NCI-H82 (cell line): ENCODE measurements at places on chromosomes 2 and 18.

DNA sequence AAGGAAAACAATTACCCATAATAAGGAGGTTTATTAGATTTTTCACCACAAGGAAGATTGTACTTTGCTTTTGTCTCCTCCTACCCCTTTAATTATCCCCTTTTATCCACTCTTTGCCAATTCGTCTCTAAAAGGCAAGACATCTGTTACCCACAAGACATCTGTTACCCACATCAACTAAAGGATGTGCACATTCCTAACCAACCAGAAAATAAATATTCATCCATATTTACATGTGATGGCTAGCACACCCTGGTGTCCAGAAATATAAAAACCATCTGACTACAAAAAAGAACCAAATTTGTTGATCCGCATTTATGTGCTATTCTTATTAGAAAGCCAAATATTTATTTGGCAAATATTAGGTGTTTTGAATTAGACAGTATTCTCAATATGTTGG is 35.7 kb downstream of the ACVR1C start:
- peak; percentile 28 for DNase-seq

- DNase-seq = no peak
These were observed 293.5 kb downstream of the ARHGAP15 start for GRCh38 chr2:143422681-143423080.

DNA sequence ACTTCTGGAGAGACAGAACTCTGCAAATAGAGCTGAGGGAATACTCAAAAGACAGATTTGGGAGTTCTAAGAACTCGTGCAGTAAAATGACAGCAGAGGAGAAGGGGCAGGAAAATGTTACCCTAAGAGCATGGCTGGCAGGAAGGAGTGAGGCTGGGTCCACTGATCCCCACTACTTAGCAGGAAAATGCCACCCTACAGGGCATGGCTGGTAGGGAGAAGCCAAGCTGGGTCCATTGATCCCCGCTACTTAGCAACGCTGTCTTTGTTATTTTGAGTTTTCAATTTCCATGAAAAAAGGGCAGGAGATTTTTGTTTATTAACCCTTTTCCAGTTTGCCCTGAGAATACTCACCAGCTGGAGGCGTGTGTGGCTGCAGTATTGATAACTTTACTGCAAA is 100.3 kb upstream of the TMEM200C start:
- no peak for DNase-seq

DNA sequence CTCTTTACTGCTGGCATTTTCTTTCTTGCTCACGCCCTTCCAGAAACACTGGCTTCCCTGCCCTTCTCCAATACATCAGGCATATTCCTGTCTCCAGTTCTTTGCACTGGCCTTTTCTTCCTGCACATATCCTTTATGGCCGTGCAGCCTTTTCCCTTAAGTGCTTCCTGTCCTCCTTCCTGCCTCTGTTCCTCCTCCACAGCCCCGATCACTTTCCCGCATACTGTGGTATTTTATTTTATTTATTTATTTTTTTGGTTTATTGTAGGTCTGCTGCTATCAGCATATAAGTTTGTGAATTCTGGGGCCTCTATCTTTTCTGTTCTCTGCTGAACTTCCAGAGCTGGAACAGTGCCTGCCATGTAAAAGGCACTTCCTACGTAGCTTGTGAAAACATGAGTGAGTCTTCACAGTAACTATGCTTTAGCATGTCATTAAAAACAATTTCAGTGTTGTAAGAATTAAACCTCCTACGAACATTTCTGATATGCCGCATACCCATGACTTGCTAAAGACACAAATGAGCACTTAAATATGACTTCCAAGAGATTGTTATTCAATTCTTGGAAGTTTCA is 289.1 kb downstream of the TRIB2 start:
- no peak for DNase-seq

- no peak for DNase-seq
These were observed 96.7 kb upstream of the ACAA2 start for GRCh38 chr18:49910019-49910418.

DNA sequence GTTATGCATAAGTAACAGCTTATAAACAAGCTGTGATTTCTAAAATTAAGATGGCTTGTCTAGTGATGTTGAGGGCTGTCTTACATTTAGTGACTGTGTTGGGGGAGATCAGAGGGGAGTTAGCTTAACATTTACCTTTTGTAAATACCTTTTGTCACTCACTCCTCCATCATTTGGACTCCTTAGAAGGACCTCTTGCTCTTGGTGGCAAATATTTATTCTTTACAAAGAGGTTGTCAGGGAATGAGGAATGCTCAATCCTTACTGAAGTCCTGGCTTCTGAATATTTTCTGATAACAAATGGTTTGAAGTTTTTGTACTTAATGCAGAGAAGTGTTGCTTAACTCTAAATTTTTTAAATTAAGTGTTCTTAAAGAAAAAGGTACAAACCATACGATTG is 438.8 kb upstream of the FAM98A start:
- no peak for DNase-seq

DNA sequence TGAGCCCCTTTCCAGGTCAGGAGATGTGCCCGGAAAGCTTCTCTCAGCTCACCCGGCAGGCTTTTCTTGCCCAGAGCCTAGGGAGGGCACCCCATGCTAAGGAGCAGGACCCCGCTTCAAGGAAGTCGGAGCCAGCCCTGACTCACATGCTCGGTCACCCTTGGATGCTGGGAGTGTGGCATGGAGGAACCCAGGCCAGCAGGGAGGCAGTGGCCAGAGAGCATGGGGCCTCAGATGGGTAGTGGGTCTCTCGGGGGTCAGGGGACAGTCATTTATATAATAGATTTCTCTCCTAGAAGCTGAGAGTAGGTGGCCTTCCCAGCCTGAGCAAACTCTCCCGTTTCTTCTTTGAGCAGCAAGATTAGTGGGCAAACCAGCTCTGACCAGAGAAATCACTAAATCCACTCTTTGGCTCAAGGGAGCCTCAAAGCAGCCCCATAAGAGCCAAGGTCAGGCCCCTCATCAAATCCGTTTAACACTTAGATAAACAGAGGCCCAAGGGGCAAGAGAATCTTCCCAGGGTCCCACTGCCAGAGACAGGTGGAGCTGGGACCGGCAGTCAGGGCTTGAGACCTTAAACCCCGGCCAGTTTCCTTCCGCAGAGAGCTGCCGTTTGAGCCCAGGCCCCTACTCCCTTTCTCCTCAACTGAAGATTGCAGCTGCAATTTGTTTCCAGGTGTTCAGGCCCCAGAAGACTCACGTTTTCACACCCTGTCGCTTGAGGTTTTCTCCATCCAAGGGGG is 113.1 kb downstream of the CYP26B1 start:
- no peak for DNase-seq

GRCh38 chr18:9701609-9702349 is 6.3 kb upstream of the RAB31 start:
- no peak for DNase-seq

DNA sequence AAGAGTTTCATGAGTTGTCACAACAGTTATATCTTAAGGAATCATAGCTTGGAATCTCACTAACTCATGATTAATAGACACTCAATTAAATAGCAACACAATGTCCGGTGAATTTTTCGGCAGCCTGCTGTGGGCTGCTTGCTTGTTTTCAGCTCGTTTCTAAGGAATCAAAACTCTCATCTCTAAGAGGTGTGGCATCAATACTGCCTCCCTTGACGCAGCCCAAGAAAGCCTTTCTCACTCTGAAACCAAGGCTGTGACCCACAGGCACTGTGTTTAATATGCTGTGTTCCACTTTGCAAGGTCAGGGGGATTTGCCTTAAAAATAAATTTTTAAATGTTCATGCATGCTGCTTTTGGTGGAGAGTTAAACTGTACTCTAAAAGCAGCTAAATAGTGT is 5.4 kb downstream of the DCC start:
- no peak for DNase-seq

- DNase-seq = no peak
These were observed 447.7 kb upstream of the GYPC start for GRCh38 chr2:126208266-126208665.

GRCh38 chr2:128259585-128259984 is 59.1 kb downstream of the HS6ST1 start:
- no peak for DNase-seq

DNA sequence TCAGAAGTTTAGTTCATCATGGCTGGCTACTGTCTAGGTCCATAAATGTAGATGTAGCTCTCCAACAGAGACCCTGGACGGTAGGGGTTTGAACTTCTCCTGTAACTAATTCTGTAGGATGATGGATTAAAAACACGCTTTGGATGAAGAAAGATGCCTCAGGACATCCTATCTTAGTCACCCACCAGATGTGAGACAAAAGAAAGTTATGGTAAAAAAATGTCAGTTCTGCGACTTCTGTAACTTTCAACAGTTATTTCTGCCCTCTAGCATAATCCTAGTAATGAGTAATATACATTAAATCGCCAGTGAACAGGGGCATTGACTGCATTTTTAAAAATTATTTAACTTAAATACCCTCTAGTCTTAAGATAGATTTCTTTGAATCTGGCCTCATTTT is 210.1 kb upstream of the LRATD1 start:
- no peak for DNase-seq

DNA sequence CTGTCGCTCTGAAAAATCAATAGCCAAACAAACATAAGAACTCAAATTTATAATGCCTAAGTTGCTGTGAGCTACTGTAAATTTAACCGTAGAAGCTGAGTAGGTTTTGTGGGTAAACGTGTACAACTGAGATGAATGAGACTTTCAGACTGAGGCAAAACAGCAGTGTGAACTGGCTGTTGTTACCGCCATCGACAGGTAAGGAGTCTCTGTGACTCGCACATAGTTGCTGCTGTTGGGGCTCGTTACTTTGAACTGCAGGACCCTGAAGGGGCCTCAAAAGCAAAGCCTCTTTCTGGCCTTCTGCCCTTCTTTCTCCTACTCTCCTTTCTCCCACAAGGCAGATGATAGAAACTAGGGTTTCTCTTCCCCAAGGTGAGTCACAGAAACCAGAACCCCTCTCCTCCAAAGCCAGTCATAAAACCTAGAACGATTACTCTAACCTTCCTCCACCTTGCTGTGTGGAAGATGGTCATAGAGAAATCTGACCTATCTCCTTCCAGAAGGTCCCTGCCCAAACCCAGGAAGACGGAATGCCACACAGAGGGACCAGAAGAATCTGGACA is 101.2 kb downstream of the DLGAP1 start:
- DNase-seq = no peak

DNA sequence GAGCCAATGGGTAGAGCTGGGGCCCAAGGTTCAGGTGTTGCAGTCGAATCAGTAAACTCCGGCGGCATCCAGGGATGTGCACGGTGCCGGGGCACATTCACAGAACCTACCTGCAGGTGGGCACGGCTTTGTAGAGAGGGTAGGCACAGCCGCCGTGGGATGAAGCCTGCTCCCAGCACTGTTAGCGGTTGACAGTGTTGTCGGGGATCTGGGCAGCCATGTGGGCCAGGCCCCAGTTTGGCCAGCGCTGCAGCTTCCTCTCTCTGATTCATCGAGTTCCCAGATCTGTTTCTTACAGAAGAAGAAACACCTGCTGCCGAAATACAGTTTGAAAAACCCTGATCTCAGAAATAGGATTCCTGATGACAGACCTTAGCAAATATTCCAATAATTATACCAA is 274.8 kb downstream of the AGAP1 start:
- no peak for DNase-seq

DNA sequence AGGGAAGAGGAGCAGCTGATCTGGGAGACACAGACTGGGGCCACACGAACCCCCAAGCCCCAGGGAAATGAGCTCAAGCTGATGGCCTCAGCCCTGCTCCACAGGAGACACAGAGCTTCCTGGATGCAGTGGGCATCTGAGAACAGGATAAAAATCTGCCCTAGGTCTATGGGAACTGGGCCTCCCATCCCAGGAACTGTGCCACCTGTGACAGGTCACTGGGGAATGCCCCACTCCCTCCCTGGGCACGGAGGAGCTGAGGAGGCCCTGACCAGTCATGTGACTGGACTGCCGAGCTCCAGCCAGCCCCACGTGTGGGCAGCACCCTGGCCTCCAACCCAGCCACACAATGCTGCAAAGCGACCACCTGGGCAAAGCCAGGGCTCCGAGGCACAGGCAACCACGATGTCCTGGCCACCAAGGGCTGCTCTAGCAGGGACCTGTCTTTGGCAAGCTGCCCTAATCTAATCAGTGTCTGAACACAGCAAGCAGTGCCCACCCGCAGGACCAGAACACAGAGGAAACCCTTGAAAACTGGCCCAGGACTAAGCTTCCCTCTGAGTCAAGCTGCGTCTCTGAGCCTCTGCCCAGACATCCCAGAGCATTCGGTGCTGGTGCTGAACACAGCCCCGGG is 57.8 kb upstream of the ID2 start:
- DNase-seq = no peak

- no peak for DNase-seq
These were observed 156.0 kb downstream of the TGIF1 start for GRCh38 chr18:3605954-3606443.

DNA sequence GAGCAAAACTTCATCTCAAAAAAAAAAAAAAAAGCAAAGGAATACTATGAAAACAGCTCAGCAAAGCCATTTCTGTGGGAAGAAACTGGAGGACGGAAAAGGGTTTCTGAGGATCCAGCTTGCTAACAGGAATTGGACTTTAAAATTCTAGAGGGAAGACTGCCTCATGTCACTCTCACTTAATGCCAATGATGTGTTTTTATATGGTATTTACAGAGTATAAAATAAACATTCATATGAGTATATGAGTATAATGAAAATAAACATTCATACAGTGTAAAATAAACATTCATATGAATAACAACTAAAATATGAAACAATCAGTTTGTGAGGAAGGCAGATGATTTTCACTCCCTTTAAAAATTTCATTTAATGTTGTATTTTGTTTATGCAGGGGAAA is 43.9 kb downstream of the CHMP3 start:
- DNase-seq = no peak

DNA sequence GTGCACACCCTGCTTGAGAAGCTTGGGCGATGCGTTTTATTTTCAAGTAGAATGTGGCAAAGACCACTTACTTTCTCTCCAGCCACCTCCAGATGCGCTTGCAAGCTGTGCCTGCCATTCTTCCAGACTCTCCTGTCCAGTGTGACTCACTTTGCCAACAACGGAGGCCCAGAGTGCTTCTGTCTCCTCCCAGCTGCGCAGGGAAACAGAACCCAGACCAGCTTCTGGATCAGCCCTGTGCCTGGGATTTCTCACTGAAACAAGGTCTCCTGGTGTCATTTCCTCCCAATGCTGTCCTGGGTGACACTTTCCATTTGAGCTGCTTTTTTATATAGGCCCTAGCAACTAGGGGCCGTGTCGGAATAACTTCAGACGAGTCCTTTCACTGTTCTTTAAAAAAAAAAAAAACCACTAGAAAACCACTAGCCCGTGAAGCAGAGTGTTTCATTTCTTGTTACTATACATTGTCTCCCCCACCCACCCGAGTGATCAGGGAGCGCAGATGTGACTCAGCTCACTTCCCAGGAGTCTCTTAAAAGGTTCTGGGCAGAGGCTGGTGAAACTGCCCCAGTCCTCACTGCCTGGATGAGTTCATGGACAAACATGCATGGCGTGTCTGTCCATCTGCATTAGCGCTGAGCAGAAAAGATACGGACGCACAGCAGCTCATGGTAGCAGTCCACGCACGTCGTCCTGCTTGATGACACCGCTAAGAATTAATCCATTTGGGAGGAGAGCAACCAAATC is 25.3 kb upstream of the RPL31 start:
- no peak for DNase-seq

DNA sequence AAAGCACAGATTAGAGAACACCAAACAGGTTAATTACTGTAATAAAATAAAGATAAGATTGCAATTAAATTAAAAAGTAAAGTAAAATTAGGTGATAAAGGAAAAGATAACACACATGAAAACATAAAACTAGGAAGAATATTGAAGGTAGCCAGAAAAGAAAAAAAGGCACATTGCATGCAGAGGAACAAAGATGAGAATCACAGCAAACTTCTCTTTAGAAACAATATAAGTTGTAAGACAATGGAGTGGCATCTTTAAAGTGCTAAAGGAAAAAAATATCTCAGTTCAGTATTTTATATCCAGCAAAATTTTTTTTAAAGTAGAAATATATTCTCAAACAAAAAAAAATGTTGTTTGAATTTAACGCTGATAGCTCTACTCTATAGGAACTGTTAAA is 366.0 kb downstream of the CPS1 start:
- no peak for DNase-seq
